Activated CD8-positive, alpha-beta memory T cell treated with anti-CD3 and anti-CD28 coated beads for 1 hour (primary cell): ENCODE measurements at places on chromosomes 3 and 15.

DNA sequence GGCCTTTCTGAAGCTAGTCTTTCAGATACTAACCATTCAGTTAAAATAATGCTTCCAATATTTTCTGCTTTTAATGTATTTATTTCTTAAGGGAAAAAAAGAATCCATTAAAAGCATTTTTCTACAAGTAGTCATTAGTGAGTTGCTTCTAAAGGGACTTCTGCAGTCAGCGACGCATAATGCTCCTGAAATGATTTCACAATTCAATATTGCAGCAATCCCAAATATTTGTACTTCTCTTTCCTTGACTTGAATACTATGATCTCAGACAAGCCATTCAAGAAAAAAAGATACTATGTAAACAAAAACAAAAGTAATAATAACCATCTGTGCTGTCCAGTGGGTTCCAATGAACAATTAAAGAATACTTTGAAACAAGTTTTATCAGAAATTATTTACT is 681.0 kb downstream of the DIPK2A start:
- no peak for DNase-seq

- DNase-seq = no peak
These were observed 120.7 kb upstream of the GALNT15 start for GRCh38 chr3:16053794-16054193.

GRCh38 chr15:64739156-64739555 is 36.2 kb downstream of the RBPMS2 start:
- DNase-seq = no peak

GRCh38 chr3:156888576-156888975 is 62.4 kb downstream of the LEKR1 start:
- no peak for DNase-seq

DNA sequence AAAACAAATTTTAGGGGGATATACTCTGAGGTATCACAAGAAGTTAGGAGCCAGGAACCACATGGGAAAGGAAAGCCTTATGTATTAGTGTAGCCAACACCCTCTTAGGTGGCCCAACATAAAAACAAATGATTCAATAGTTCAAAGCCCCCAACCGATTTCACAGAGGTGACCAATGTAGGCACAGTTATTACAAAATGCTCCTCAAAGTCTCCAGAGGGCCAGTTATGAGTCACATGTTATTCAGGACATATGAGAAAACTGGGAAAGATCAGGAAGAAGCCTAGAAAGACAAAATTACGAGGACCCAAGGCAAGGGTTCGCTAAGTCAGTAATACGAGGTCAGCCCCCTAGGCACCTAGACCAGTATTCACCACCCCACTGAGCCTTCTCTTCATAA is 29.9 kb upstream of the FBN1 start:
- no peak for DNase-seq

GRCh38 chr3:155312781-155313180 is 19.3 kb upstream of the STRIT1 start:
- no peak for DNase-seq
